ENCODE measurements at places on chromosomes 3 and 15. TPM values are rescaled to one million over a fixed set of nuclear protein-coding genes. Genes with fewer than 3 reads are reported as not detected.

PAQR5 gene
- total RNA-seq, result 14.5 TPM

ITIH1 gene
- total RNA-seq, result not detected

ACTRT3 gene
- total RNA-seq, result 6.4 TPM

HRG gene
- total RNA-seq, result not detected

DLL4 gene
- 0.31 TPM for total RNA-seq

TMCO5A gene
- total RNA-seq, result not detected

LDHAL6B gene
- total RNA-seq, result not detected

CCNB2 gene
- total RNA-seq, result 120 TPM

PLSCR2 gene
- not detected for total RNA-seq

GOLGA8J gene
- total RNA-seq, result not detected

CPLX3 gene
- 0.66 TPM for total RNA-seq

NCBP2 gene
- total RNA-seq, result 78.4 TPM

AGBL1 gene
- total RNA-seq, result 0.03 TPM

ZNF660 gene
- total RNA-seq, result 6.1 TPM

RPS17 gene
- total RNA-seq, result 1,741 TPM

FRMD5 gene
- 10.1 TPM for total RNA-seq

CDHR4 gene
- total RNA-seq, result not detected

WDR82 gene
- total RNA-seq, result 71.8 TPM

BUB1B gene
- total RNA-seq, result 113 TPM

SPTBN5 gene
- 1.1 TPM for total RNA-seq

BLM gene
- 46.0 TPM for total RNA-seq

PLOD2 gene
- 30.5 TPM for total RNA-seq

VILL gene
- 9.8 TPM for total RNA-seq

GOLGA6B gene
- not detected for total RNA-seq

GPR27 gene
- 11.8 TPM for total RNA-seq

MASP1 gene
- 1.6 TPM for total RNA-seq

CERS3 gene
- 2.2 TPM for total RNA-seq

CD80 gene
- total RNA-seq, result not detected

Data from GM23338 (cell line).